Endodermal cell (in vitro differentiated cells): ENCODE measurements at places on chromosomes 7 and 10. TPM values are rescaled to one million over a fixed set of nuclear protein-coding genes. Genes with fewer than 3 reads are reported as not detected.

CYCS gene
- 118 and 145 TPM in 2 replicates for total RNA-seq

GRCh38 chr10:18203471-18203870, 63.2 kb downstream of the CACNB2 start:
- no peak for DNase-seq

- DNase-seq: peak; percentile 78
Measured at GRCh38 chr10:72334196-72334824, 20.4 kb downstream of the DNAJB12 start.

CALHM1 gene
- 0.07 TPM in 1 of 2 replicates, not detected in the other for total RNA-seq

DNA sequence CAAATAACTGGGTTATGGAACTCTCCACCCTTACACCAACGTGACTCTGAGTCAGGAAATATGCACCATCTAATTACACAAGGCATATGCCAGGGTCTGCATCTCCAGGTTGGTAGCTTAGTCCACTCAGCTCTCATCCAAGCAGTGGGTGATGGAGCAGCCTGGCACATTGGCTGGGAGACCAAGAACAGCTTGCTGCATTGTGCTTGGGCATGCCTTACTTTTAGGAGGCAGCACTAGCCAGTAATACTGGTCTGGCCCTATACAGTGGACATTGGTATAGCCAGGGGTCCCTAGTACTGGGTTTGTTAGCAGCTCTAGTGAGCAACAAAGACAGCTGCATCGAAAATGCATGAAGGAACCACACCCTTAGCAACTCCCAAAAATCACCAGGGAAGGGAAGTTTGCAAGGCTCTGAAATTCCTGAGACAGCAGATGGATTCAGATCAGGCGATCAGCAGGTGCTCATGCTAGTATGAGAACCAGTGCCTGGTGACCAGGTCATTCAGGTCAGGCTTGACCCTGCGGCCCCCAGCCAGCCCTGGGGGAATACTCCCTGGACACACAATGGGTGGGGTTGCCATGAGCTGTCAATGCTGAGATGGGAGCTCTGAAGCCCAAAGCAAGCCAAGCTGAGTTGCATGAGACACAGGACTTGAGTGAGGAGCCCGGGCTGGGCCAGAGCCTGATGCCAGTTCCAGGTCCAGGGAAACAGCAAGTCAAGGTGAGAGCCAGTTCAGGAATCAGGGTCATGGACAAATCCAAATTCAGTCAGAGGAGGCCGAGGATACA, 217.9 kb upstream of the ZMIZ1 start:
- peak; percentile 33 for DNase-seq

GRCh38 chr7:39535064-39535463, 31.1 kb upstream of the YAE1 start:
- DNase-seq: no peak

DNA sequence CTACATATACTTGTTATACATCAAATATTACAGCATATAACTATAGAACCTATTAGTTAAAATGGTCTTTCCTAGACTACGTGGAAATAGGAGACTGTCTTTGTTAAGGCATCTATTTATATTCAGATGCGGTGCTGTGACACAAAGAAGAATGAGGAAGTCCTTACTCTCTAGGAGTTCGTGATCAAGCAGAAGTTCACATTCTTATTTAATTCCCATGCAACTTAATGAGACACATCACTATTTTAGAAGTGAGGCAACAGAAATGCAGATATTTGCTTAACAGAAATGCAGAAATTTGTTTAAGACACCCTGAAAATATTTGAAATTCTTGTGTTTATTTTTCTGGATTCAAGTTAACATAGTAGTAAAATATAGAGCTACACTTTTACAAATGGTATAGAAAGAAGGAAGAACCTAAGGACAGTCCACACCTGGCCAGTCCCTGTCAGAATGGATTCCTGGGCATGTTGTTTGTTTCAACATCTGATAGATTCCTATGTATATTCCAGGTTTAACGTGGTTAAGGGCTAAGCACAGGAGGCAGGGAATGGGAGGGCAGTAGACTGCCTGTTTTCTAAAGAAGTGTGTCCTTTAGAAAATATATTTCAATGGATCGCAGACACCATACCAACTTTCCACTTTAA, 70.6 kb upstream of the NXPH1 start:
- peak; percentile 46 for DNase-seq

- DNase-seq: no peak
Measured at GRCh38 chr10:72615970-72616369, 9.9 kb downstream of the MICU1 start.

DNA sequence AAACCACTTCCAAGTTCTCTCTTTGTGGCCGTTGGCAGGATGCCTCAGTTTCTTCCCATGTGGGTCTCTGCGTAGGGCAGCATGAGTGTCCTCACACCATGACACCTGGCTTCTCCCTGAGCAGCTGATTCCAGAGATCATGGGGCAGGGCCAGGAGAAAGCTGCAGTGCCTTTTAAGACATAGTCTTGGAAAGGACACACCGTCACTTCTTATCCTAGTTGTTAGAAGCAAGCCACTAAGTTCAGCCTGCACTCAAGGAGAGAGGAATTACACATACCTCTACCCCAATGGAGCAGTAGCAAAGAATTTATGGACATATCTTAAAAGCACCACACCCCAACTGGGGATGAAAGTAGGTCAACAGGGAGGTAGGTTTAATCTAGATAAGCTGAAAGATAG, 16.4 kb downstream of the NODAL start:
- DNase-seq: no peak

- DNase-seq: no peak
Measured at GRCh38 chr10:108260383-108260906, 1095.9 kb upstream of the SORCS1 start.
